ENCODE measurements at places on chromosomes 6 and 20.

DNA sequence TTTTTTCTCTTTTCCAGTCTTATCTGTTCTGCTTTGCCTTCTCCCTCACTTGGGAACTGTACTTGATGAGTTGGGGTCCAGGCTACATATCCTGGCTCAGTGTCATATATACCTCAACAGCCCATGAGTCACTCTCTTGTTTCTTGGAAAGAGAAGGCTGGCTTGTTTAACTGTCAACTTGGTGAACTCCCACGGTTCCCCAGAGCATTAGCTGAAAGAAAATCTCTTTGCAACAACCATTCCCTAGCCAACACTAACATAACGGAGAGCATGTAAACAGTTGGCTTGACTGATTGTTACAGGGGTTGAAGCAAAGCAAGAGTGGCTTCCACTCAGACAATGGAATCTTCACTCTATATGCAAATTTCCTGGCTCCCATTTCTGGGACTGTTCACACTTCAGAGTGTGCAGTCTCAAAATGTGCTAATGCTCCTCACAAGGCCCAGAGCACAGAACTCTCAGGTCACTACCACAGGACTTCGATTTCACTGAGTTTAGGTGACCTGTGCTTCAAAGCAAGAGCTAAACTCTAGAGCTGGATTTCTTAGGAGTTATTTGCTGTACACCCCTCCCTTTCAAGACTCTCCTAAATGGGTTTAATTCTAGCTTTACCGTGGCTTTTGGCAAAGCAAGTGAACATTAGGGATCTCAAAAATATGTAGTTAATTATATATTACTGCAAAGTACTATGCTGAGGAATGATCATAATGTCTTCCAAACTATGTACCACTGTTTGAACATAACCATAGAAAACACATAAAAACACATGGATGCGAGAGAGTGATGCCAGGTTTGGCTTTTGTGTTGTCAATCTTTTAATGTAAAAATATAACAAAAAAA is 609.8 kb downstream of the RFPL4B start:
- DNase-seq = no peak

GRCh38 chr6:114714836-114715507 is 372.1 kb upstream of the HS3ST5 start:
- DNase-seq = no peak

DNA sequence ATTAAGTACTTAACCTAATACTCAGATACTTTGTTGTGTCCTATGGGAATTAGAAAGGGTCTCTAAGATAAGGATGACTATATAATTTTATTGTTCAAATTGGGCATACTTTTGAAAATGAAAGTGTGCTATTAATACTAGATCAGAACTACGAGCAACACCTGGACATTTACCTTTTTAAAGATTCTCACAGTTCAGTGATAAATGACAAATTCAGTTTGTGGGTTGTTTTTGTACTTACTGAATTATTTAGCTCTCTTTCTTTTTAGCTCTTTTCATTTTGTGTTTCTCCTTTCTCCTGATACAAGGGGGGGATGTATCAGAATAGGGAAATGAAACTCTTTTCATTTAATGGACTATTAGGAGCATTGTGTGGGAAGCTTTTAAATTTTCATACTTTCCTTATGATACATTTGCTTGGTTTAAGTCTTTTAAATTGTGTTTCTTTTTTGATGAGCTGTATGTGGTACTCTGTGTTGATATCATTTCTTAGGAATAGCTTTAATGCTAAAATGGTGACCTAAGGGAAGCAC is 47.5 kb downstream of the PHF3 start:
- no peak for DNase-seq

GRCh38 chr6:145761584-145761983 is 26.3 kb upstream of the EPM2A start:
- no peak for DNase-seq

DNA sequence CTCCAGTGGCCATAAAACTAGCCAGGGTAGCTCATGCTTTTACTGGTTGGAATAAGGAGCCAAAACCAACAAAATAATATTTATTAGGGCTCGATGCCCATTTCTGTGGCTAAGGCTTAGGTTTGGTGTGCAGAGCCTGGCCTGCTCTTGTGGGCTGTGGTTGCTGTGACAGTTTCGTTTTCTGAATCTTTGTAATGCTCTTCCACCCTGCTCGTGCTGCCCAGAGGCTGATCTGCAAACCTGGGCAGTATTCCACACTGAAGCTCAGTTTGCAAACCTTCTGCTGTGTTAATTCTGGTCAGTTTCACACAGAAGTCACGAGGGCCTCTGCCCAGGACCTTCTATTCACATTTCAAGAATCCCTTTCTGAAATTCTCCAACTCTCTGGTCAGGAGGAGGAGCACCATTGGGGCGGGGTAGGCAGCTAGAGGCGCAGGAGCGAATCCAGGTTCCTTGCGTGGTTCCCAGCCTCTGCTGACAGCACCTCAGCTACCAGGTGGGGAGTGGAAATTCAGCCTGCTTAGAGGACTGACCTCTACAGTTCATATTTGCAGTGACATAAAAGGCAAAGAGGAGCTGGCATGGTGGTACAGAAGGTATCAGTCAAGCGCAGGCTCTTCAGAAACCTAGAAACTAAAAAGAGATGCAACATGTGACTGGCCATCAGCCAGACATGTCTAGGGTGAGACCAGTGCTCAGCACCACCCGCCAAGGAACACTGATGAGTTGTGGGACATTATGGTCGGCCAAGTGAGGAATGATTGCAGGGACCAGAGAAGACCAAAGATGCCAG is 14.3 kb upstream of the C20orf144 start:
- no peak for DNase-seq

GRCh38 chr20:63580796-63581461 is 6.9 kb upstream of the HELZ2 start:
- peak; percentile 62 for DNase-seq

- peak; percentile 43 for DNase-seq
These were observed 120.0 kb upstream of the AGPAT4 start for GRCh38 chr6:161393839-161394364.

DNA sequence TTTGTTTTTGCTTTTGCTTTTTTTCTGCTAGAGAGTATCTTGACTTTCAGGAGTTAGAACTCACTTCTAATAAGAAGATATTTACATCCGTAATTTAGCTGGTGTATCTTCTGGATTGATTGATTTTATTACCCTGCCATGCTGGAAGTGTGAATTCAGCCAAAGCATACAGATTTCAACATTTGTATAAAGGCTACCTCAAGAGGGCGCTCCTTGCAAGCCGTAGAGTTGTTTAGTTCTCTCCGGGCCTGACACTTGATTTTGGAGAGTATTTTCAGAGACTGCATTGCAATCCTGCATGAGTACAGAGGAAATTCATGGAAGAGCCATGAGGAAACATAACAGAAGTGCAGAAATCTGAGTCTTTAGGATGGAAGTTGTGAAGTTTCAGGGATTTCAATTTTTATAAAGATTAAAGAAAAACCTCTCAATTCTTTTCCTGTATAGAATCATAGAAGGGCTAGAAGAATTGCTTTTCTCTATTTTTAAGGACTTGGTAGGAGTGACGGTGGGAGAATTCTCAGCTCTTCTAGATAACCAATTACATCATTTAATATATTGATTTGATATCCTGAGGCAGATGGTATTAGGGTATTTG is 66.7 kb upstream of the TIAM2 start:
- DNase-seq = peak; percentile 50

DNA sequence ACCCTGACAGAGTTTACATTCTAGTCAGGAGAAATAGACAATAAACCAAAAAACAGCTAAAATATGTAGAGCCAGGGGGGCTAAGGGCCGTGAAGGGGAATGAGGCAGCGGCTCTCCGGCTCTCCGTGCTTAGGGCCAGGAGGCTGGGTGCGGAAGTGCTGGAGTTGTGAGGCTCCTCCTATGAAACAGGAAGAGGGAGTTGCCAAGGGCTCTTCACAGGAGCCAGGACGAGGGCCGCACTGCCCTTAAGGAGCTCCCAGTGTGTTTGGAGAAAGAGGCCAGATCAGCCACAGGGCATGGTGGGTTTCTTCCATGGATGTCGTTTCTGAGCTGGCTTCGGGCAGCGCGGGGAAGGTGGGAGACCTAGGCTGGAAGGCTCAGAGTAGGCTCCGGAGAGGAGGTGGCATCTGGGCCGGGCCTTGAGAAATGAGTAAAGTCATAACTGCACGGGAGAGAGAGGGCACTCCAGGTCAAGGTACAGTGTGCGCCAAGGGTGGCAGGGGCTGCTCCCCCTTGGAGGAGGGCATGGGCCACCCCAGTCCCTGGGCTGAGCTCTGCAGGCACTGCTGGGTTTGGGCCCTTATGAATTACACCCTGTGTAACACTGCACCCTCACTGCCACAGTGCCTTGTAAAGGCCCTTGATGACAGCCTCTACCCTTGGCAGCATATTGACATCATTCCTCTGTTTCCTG is 20.8 kb upstream of the MLN start:
- DNase-seq = no peak

DNA sequence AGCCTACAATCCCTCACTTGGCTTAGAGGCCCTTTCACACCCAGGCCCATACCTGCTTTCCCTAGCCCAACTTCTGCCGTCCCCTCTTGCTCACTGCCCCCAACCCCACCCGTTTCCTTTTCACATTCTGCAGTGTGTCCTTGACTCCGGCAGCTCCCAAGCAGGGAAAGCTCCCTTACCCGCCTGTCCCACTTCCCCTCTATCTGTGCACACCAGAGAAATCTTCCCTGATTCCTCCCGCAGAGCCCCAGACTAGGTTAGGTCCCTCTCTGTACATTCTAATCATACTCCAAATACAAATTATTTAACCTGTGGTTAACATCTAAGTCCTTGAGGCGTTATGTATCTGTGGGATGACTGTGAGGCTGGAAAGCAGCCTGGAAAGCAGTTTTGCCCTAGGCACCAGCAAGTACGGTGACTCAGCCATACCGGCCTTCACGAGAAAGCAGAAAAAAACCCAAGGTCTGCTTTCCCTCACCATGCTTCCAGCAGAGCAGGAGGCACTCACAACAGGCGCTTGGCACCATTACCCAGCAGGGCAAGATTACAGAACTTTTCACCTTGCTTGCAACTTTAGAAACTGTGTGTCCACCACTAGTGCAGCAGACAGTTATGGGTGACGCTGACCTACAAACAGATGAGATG is 22.3 kb downstream of the ELOVL5 start:
- no peak for DNase-seq

GRCh38 chr6:163398115-163398514 is 16.4 kb upstream of the QKI start:
- DNase-seq = no peak

GRCh38 chr6:134544737-134545136 is 226.8 kb upstream of the SGK1 start:
- no peak for DNase-seq

GRCh38 chr6:58290177-58290576 is 972.7 kb downstream of the PRIM2 start:
- no peak for DNase-seq

- DNase-seq = peak; percentile 17
These were observed 97.5 kb downstream of the CDH26 start for GRCh38 chr20:60055740-60056139.

DNA sequence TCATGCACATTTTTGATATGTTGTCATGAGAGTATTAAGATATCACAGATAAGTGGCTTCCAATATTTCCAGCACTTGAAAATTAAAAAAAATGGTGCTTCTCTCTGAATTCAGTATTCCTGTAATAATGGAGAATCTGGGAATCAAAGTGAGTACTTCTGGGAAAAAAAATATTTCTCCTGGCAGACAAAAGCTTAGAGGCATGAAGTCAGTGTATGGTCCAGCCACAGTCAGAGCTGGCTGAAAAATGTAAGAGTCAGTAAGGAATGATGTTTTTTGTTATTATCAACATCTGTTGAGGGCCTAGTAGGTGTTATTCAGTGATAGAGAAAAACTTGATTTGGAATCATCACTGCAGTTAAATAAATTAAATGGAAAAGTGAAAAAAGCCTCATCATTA is 3.2 kb upstream of the RFPL4B start:
- no peak for DNase-seq

GRCh38 chr6:155909710-155910109 is 454.1 kb upstream of the NOX3 start:
- DNase-seq = no peak

- DNase-seq = no peak
These were observed 77.2 kb downstream of the CDC5L start for GRCh38 chr6:44464527-44465310.

DNA sequence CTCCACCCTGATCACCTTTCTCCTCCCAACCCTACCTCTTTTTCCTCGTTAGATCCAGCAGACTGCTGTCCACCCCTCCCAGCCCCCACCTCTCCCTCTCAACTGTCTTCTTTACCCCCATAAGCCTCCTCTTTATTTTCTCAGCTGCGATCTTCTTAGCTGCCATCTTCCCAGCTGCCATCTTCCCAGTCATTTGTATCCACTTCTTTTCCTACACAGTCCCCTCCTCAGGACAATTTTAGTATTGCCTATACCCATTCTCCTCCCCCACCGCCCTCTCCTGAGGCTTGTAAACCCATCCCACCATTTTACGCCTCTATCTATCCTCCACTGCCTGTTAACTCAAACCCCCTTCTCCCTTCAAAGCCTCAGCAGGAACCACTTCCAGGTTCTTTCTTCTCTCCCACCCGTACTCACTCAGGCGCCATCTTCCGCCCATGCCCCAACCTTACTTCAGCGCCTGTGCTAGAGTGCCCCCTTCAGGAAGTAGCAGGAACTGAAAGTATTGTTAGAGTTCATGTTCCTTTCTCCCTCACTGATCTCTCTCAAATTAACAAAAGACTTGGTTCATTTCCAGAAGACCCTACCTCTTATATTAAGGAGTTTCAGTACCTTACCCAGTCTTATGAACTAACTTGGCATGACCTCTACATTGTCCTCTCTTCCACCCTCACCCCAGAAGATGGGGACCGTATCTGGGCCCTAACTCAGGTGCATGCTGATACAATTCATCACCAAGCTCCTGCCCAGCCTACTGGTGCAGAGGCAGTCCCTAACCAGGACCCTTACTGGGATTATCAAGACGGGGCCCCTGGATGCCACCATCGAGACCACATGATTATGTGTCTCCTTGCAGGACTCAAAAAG is 236.0 kb downstream of the ADGRG6 start:
- DNase-seq = no peak

DNA sequence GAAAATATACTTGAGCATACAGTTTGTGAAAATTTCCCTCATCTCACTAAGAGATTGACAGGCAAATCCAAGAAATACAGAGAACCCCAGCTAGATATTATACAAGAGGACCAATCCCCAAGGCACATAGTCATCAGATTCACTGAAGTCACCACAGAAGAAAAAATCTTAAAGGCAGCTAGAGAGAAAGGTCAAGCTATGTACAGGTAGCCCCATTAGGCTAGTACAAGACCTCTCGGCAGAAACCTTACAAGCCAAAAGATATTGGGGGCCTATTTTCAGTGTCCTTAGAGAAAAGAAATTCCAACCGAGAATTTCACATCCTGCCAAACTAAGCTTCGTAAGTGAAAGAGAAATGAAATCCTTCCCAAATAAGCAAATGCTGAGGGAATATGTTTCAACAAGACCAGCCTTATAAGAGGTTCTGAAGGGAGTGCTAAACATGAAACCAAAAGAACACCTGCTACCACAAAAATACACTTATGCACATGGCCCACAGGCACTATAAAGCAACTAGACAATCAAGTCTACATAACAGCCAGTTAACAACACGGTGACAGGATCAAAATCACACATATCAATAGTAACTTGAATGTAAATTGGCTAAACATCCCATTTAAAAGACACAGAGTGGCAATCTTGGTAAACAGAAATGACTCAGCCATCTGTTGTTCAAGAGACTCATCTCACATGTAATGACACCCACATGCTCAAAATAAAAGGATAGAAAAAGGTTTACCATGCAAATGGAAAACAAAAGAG is 96.3 kb downstream of the FHL5 start:
- no peak for DNase-seq

All from stimulated activated CD4-positive, alpha-beta T cell treated with anti-CD3 and anti-CD28 coated beads, Interleukin-4, amount 100 ng/mL, for 4 hours (primary cell).